Mesothelial cell of epicardium (in vitro differentiated cells): ENCODE measurements at places on chromosomes 3 and 15.

DNA sequence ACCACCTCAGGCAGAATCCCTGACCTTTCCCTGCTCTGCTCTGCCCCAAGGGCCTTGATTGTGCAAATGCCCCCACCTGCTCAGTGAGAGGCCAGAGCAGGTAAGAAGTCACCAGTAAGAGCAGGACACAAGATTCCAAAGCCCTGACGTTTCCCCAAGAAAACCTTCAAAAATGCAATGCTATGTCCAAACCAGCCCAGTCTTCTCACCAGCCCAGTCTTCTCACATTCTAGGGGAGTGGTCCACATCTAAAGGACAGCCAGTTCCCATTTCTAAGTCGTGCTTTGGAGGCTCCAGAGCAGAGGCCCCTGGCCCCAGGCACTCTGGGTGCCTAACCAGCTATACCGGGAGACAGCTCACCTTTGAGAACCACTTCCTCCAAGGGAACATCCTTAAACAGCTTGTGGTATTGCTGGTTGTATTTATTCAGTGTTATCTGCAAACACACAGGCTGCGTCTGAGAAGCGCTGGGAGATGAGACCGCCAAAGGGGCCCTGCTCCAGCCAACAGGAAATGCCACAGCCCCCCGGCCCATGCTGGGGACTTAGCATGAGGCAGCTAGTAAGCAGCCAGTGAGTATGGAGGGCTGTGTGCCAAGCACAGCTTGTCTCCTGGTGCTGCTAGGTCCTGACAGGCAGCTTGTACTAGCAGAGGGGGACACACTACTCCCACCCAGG is 29.3 kb downstream of the GRAMD2A start:
- DNase-seq: peak; percentile 59

- peak; percentile 60 for DNase-seq
Measured at GRCh38 chr3:157159037-157159761, 748 bp downstream of the CCNL1 start.

DNA sequence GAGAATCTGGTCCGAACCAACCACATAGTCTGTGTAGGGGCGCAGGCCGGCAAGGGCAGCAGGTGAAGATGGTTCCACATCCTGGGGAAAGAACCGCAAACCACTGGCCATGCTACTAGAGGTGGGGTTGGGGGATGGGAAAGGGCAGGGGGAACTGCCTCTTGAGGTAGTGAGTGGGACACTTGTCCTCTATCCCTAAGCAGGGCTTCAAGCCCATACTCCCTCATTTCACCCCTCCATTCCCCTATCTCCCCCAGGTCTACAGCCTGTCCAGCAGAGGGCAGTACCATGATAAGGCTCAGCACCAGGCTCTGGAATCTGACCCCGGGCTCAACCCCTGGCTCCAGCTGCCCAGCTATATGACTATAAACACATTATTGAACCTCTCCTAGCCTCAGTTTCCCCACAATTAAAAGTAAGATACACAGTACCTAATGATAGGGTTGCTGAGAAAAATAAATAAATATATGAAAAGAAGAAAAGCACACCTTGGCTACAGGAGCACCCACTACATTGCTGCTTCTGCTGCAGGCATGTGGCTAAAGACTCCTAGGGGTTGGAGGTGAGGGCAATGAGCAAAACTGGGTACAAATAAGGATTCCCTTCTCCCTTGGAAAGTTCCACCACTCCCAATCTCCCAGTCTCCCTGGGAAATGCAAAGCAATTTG is 6.3 kb downstream of the GORASP1 start:
- DNase-seq: no peak

DNA sequence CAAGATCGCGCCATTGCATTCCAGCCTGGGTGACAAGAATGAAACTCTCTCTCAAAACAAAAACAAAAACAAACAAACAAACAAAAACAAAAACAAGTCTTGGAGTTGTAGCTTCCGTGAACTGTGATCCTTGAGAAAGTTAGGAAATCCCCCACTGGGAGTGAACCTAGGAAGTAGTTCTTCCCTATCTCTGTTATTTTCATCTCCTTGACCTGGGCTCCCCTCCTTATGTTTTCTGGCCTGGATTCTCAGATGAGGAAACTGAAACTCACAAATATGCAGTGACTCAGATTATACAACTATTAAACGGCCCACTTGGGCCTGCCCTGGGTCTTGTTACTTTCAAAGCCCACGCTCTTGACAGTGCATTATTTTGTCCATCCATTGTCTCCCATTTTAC is 29.7 kb downstream of the SAXO2 start:
- DNase-seq: no peak

DNA sequence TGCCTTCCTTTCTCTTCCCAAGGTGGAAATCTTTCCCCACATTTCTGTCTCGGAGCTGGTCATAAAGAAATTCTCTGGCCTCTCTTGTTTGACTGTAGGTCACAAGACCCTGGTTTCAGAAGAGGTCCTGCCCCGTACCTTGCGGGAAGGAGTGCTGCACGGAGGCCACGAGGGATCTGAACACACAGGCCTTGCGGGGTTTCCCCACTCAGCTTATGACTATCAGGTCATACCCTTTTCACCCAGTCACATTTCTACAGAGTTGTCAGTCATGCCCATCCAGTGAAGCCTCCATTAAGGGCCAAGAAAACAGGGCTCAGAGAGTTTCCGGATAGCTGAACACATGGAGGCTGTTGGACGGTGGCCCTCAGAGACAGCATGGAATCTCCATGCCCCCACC is 54.7 kb upstream of the ATP13A3 start:
- DNase-seq: no peak

DNA sequence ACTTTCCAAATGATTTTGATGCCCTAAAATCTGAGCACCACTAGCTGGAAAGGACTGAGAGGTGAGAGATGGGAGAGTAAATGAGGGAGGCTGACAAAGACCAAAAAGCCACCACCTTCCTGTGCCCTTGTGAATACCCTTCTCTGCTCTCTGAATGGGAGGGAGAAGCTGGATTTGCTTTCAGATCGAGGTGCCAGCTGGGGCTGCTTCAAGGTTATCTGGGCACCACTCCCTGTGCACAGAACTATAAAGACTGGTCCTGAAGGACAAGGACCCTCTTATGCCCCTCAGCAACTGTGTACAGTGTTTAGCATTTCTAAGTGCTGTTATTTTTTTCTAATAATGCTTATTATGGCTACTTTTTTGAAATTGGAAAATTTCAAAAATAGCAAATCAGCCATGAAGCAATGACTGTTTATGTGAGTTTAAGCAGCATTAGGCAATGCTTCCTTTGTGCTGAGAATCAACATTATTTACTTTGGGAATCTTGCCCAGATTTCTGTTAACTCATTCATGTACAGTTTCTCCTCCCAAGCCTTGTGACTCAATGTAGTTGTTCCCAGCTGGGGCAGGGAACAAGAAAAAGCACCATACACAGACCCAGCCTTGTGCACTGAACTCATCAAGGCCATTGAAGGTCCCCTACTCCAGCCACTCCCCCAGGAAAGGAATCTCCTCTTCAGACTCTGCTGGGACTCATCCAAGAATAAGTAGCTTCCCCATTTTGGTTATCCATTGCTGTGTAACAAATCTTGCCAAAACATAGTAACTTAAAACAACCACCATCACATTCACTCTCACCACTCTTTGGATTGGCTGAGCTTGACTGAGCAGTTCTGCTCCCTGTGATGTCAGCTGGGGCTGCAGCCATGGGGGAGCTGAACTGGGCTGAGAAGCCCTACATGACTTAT is 37.3 kb upstream of the CDV3 start:
- DNase-seq: no peak

DNA sequence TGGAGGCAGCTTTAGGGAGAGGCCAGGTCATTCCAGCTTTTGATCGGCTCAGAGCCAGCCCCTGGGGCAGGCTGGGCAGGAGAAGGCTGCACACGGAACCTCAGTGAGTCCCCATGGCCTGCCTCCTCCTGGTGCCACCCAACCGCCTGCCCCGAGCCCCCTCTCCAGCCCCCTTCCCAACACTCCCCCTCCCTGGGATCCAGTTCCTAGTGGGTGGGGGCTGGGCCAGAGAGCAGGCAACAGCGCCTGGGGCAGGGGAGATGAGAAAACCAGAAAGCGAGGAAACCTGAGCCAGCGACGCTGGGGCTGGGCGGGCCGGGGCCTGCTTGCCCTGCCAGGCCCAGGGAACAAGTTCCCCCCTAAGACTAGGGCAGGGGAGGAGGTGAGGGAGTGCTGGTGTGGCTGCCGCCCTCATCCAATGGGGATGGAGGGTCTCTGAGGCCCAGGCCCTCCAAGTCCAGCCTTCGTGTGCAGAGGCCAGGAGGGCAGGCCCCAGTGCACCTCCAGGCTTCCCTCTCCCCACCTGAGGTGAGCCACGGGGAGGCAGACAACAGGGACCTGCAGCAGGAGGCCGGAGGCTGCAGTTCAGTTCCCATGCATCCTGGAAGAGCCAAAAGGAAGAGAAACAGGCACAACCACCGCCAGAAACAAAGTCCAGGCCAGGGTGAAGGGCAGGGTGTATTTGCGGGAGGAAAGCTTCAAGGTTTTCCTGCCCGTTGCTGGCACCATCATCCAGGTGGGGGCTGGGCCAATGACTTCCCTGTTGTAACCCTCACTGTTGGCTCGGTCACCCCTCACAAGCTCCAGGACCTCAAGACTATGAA is 4.0 kb upstream of the SEMA3F start:
- peak; percentile 49 for DNase-seq

DNA sequence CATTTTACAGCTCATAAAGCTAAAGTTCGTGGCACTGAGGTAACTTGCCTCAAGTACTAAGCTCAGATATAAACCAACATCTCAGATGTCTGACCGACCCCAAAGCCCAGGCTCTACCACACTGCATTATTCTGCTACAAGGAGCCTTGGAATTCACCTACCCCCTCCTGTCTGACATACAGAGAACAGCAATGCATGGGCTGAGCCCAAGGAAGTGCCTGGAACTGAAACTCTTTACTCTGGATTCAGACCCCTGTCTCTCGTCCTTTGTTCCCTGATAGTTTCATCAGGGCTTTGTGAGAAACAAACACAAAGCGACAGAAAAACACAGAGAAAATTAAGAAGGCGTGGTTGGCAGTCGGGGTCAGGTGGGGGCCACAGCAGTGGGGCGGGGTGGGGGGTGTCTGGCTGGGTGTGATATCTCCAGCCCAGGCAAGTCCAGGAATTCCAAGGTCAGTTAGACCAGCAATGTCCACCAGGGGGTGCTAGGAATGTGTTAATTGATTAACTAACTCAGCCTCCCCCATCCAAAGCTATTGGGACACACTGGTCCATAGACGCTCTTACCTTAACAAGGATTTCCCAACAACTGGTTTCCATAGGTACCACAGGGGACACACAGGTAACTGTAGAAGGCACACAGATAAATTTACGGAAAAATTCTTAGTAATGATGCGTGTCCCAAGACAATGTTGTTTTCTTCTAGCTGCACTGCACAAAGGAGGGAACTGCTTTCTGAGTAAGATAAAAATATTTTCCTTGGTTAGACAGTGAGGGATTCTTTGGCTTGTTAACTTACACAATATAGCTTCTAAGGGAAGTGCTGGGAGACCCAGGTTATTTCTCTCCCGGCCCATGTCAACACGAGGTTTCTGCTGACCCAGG is 18.8 kb upstream of the SSUH2 start:
- peak; percentile 61 for DNase-seq

GRCh38 chr3:182364723-182365650 is 428.3 kb upstream of the ATP11B start:
- no peak for DNase-seq

DNA sequence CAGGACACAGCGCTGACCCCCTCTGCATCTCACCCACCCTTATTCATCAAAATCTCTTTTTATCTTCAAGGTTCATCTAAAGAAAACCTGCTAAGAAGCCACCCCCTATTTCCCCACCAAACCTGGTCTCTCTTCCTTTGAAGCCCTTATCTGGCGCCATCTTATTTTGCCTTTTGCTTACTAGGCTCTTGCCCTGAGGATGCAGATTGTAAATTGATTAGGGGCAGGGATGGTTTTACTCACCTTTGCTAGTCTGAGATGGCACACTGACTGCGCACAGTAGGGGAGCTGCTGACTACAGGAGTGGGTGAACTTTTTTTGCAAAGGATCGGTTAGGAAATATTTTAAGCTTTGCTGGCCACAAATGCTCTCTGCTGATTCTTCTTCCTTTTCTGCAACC is 78.9 kb upstream of the BHLHE40 start:
- DNase-seq: no peak

DNA sequence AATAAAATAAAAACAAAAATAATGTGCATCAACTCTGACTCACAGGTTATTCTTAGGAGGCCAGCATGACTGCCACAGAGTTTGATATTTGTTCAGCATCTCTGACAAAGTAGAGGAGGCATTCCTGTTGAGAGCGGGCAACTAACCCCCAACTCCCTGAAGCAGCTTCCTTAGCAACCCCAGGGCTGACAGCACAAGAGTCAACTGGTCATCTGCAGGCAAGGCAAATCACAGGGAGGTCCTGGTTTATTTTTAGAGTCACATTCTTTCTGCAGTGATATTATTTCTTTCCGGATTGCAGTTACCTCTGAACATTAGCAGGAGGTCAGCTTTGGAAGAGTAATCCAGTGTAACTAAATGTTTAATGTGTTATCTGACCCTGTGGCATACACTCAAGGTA is 273.0 kb downstream of the PLCL2 start:
- DNase-seq: no peak
